ENCODE measurements at places on chromosomes 3 and 15. TPM values are rescaled to one million over a fixed set of nuclear protein-coding genes. Genes with fewer than 3 reads are reported as not detected.
A peak's percentile ranks its signal among the peaks of the same experiment; 100 is the strongest.

RTP2 gene
- total RNA-seq, result not detected

CYP1A1 gene
- 2.3 TPM for total RNA-seq

PPP1R14D gene
- not detected for total RNA-seq

LHFPL4 gene
- total RNA-seq, result not detected

RFTN1 gene
- total RNA-seq, result 5.4 TPM

AP3B2 gene
- 0.14 TPM for total RNA-seq

SLC51A gene
- total RNA-seq, result not detected

ATP13A5 gene
- 0.04 TPM for total RNA-seq

XYLB gene
- 1.3 TPM for total RNA-seq

CISH gene
- 0.23 TPM for total RNA-seq

GATM gene
- total RNA-seq, result 0.78 TPM

C2CD4A gene
- total RNA-seq, result not detected

MORC1 gene
- 0.04 TPM for total RNA-seq

DNA sequence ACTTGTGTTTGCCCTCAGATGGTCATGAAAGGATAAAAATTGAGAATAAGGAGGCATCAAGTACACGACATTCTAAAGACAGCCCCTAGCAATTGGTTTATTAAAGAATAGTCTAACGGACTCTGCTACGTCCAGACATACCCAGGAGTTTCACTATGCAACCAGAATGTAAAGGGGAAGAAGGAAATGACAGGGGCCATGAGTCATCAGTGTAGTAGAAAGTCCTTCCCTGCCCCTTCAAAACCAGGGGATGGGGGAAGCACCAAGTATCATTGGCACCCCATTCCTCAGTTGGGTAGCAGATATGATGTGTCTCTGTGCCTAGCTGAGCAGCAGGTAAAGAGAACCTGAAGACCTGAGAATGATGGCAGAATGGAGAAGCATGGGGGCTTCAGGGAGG, 367.4 kb downstream of the IL20RB start:
- DNase-seq, result no peak

DNA sequence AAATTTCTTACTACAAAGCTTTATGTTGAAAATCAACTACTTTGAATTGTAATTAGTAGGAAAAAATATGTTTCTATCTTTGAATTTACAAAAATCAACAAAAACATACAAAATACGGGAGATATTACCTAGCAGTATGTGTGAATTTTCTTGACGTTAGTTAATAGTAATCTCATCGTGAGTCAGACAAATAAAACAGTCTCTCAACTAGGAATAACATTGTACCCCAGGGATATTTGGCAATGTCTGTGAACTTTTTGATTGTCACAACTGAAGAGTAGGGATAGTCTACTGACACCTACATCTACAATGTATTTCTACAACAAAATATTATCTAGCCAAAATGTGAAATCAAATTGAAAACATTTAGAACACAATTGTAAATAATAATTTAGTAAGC, 250.3 kb downstream of the POLQ start:
- DNase-seq, result no peak

DNA sequence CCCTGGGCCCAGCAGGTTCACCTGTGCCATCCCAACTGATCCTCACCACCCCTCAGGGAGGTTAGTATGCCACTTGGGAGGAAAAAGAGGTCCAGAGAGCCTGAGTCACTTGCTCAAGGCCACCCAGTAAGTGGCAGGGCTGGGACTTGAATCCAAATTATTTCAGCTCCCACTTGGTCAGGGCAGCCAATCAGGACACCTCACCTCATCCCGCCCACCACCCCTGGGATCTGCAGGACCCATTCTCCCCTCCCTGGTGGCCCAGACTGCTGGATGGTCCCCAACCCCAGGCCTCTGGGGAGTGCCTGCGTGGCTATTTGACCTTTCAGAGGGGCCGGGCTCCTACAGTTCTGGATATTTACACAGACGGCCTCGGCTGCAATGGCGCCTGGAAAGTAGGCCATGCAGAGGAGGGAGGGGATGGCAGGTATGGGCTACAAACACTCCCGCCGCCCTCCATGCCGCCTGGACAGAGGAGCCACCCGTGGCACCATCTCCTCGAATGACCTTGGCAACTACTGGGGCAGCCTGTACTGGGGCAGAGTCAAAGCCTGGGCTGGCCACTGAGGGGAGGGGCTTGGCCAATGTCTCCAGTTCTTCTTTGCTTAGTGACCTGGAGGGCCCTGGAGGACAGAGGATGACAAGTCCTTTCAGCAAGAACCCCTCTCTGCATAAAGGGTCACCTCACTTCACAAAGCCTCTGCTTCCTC, 153.6 kb upstream of the LINGO1 start:
- no peak for DNase-seq

- no peak for DNase-seq
These were observed 554.1 kb downstream of the FHIT start for GRCh38 chr3:60697132-60697531.

GRCh38 chr3:188060840-188061544, 93.0 kb upstream of the LPP start:
- peak; percentile 77 for DNase-seq

DNA sequence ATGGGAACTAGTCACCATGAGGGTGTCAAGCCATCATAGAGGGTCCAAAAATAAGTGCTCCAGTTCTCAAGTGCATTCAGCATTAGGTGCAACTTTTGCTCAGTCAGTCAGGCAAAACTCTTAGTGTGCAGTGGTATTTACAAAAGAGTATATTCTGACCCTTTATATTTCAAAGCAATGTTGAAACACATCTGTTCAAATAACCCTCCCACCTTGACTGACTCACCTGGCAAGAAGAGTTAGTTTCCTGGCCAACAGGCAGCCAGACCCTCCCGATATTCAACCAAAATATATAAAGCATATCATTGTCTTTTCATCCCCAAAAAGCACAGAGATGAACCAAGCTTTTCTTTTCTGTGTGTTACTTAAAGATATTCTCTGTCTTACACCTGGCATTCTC, 7.6 kb upstream of the COL8A1 start:
- no peak for DNase-seq

- no peak for DNase-seq
These were observed 9.5 kb upstream of the NR2F2 start for GRCh38 chr15:96320703-96321638.

- DNase-seq, result no peak
These were observed 154.6 kb downstream of the ADAM10 start for GRCh38 chr15:58594898-58595297.

DNA sequence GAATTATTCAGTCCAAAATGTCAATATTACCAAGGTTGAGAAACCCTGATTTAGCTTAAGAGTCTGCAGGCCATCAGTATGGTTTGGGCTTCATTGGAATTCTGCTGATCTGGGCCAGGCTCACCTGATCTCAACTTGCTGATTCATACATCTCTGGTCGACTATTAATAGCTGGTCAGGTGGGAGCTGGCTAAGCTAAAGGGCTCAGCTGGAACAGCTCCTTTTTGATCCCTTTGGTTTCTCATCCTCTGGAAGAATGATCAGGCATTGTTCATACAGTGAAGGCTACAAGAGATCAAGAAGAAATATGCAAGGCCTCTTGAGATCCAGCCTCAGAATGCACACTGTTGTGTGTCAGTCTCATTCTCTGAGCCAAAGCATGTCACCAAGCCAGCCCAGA, 123.3 kb upstream of the MME start:
- no peak for DNase-seq

DNA sequence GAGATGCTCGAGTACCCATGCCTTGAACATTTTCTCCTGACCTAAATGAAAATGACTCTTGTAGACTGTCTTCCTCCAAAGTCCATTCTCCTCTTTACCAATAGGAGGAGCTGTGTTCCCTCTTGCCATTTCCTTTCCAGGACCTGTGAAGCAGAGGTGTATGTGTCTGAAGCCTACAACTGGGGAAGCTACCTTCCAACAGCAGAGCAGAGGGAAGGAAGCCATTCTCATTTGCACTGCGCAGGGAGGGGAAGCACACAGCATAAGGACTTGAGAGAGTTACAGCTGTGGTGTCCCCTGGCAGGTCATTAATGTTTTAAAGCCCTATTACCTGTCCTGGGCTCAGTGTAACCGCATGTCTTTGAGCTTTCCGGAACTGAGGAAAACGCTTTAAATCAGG, 38.7 kb downstream of the HSPBAP1 start:
- peak; percentile 61 for DNase-seq

DNA sequence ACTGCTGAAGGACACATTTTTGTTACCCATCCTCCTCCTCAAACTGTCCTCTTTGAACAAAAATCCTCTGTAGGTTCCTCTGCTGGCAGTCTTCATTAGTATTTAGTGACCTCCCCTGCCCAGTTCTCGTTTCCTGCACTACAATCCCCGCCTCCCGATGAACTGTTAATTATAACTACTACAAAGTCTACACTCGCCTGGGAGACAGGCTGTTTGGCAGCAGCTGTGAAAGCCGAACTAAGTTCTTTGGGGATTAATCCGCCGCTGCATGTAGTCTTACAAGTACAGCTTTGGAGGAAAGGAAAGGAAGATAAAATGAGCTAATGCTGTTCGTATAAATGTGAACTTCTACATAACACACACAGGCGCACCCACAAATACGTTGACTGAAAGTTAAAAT, 160.0 kb upstream of the WNT5A start:
- DNase-seq, result no peak

DNA sequence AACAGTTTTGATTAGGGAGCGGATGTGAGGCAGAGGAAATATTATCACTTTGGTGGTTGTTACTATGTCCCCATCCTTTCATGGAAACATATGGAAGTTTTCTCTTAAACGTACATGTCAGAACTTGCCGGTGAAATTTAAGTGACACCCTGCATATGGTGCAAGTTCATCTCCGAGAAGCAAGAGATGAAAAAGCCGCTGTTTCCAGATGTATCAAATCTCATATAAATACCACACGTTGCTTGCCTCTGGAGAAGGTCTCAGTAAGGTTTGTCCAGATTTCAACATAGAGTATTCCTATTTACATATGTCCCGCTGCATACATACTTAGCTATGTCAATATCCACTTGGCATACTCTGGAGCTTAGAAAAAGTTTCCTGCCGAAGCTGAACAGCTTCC, 172.2 kb upstream of the ICE2 start:
- DNase-seq, result no peak

- DNase-seq, result no peak
These were observed 2.9 kb downstream of the PHC3 start for GRCh38 chr3:170178651-170179050.

DNA sequence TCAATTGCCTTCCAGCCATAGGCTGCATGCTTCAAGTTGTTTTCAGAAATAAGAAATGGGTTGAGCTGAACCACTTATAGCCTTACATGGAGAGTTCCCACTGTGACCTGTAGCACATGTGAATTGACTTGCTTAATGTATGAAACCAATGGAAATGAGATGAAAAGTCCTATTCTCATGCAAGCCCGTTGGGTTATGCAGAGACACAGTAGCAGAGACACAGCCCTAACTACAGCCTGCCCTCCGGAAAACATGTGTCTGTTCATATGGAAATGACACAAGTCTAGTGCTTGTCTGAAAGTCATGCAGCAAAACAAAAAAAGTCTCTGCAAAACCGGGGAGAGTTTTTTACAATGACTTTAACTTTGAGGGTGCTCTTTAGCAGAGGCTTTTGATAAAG, 14.5 kb downstream of the HIGD2B start:
- DNase-seq, result no peak

- DNase-seq, result no peak
These were observed 10.4 kb downstream of the PEAK1 start for GRCh38 chr15:77409259-77410156.

DNA sequence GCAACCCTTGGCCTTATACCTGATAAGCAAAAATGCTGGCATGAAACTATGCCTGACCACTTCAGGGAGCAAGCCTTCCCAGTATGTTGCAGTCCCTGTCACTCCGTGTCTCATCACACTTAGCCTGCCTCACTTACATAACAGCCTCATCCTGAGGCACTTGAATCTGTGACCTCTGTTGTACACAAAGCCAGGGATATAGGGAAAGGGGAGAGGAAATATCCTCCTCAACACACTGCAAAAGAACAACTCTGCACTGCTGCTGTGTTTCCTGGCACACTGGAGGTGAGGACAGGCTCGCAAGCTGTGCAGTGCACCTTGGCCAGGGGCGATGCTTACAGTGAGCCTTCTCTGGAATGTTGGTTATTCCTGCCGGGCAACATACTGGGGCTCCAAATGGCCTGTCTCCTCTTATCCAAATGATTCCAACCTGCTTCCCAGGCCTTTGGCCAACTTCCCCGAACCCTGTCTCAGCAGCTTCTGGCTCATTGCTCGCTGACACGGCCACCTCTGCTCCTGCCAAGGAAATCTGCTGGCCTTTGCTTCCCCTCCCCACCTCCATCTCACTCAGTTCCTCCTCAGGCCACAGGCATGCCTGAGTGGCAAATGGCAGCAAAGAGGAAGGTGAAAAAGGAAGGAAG, 109.2 kb downstream of the CD47 start:
- DNase-seq, result no peak

- DNase-seq, result no peak
These were observed 17.7 kb downstream of the ATG7 start for GRCh38 chr3:11289864-11290263.

GRCh38 chr15:92634671-92635201, 20.8 kb downstream of the FAM174B start:
- DNase-seq, result no peak

DNA sequence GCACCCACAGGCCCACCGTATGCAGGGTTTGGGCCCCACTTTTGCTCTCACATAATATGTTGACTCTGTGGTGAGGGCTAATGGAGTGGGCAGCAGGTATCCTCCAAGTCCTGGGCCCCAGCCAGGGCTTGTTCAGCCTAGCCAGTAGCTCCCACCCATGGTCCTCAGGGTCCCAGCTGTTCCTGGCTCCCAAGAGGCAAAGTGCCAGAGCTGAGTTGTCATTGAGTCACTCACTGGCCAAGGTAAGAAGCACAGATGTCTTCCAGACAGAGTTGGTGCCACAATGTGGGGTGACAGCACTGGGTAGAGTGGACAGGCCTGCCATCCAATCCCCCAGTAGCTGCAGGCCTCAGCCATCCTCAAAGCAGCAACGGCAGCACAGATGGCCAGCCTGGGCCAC, 4.3 kb downstream of the SHF start:
- no peak for DNase-seq

- DNase-seq, result no peak
These were observed 1.3 kb downstream of the OCA2 start for GRCh38 chr15:28097656-28098359.

GRCh38 chr3:186509423-186509822, 34.8 kb downstream of the CRYGS start:
- DNase-seq, result no peak

Data from H4 (cell line).